Right ventricle myocardium superior (tissue), 1 donor: ENCODE measurements at places on chromosomes 2 and 18. TPM values are rescaled to one million over a fixed set of nuclear protein-coding genes. Genes with fewer than 3 reads are reported as not detected.
A peak's percentile ranks its signal among the peaks of the same experiment; 100 is the strongest.

Gene EIF2AK2
- 17.5 TPM for total RNA-seq

DNA sequence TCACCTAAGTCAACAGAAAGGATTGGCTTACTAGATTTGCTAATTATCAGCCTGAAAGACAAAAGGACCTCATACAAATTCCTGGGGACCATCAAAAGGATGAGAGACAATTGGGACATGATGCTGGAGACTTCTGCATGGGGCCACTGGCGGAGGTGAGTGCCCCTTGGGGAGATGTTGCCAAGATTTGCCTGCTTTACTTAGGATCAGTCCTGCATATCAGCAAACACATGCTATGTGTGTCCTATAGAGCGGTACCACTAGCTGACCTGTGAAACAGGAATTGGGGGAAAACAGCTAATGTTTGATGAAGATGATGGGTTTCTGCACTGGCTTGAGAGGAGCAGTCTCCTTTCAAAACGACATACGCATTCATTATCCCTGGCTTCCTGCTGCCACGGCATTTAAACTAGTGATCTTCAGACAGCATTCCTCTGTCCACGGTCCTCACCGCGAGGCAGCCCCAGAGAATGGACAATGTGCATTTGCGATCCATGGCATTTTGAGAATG lies 104.2 kb downstream of the TGIF1 start:
- DNase-seq: no peak

- no peak for DNase-seq
These were observed 4.5 kb downstream of the TWIST2 start for GRCh38 chr2:238852206-238852869.

- DNase-seq: no peak
These were observed 141.8 kb downstream of the HRH4 start for GRCh38 chr18:24602201-24602600.

GRCh38 chr18:13464432-13465123 lies 246.0 kb downstream of the LDLRAD4 start:
- DNase-seq: peak; percentile 78

GRCh38 chr2:207409517-207409916 lies 120.2 kb upstream of the CREB1 start:
- no peak for DNase-seq
